ENCODE measurements at places on chromosomes 11 and 22.

DNA sequence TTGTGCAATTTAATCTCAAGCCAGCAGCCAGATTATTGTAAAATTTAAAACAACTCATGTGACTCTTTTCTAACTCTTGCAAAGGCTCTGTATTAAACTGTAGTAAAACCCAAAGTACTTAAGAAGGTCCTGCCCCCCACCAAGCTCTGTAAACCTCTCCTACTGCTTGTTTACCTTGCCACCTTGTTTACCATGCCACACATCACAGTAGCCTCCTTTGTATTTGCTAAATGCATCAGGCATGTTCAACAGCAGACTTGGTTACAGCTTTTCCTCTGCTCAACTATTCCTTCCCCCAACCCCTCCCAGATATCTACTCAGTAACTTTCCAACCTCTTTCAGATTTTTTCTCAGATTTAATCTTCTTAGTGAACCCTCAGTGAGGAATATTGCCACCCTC is 861.6 kb downstream of the METTL15 start:
- DNase-seq, result no peak

GRCh38 chr11:18617688-18618341 is 16.3 kb downstream of the SPTY2D1 start:
- no peak for DNase-seq

- DNase-seq, result no peak
Observed at GRCh38 chr11:119709638-119710346, 19.2 kb downstream of the NECTIN1 start.

- no peak for DNase-seq
Observed at GRCh38 chr11:126011265-126011664, 51.4 kb downstream of the CDON start.

DNA sequence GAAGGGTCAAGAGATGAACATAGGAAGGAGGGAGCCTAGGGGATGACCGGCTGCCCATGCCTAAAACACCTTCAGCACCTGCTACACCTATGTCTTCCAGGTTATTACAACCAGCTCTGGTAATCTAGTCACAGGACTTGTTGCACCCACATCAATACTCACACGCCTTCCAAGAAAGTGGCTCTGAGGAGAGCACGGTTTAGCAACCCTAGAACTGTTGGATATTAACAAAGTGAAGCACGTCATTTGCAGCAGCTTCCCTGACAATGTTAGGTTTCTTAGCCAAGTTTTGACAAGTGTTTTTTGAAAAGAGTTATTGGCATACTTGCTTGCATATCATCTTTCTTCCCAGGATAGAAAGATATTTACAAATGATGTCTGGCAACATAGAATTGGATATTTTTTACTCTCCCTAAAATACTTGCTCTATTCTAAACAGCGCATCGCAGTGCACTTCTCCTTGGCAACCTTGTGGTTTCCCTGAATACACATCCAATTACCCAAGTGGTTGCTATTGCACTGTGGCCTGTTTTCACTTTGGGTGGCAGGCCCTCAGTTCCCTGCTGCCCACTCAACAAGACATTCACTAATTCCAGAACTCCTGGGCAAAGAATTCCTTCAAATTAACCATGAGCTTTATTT is 94.3 kb upstream of the ARHGAP42 start:
- no peak for DNase-seq

GRCh38 chr11:78304201-78304600 is 113.4 kb downstream of the GAB2 start:
- no peak for DNase-seq

DNA sequence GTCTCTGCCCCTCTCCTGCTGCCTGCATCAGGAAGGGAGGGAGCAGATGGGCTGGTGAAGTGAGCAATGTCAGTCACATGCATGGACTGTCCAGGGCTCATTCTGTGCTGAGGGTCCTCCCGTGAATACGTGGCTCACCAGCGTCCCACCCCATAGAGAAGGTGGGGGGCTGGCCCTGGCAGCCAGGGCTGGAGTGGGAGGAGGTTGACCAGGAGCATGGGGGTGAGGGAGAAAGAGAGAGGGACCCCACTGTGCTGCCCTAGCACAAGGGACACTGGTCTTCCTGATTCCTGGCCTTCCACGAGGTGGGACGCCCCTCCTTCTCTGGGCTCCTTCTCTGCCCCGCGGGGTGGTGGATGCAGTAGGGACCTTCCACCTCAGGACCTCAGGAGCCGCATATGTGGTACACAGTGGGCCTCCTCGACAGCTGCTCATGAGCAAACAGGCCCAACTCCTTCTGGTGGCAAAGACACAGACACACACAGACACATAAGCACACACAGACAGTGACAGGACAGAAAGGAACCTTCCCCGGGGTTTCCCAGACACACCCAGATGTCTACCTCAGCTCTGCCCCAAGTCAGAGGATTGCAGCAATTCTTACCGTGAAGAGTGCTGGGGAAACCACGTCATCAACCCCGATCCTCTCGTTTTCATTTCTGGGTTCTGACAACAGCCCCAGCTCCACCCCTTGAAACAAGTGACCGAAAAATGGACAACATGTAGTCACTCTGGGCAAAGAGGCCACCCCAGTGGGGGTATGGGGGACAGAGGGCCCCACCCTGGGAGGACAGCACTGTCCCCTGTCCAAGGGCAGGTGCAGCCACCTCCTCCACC is 3.6 kb upstream of the APOBEC3A start:
- DNase-seq, result no peak

DNA sequence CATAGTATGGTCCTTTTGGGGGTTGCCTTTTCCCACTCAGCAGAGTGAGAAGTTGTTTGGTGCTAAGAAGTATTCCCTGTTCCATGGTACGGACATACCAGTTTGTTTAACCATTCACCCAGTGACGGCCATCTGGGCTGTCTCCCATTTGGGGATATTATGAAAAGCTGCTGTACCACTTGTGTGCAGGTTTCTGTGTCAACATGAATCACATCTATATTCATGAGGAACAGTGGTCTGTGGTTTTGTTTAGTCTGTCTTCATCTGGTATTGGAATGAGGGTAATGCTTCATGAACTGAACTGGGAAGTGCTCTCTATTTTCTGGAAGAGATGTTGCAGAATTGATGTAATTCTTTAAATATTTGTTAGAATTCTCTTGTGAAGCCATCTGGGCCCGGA is 89.5 kb downstream of the TRMU start:
- DNase-seq, result no peak

GRCh38 chr22:18115906-18116371 is 5.3 kb downstream of the TUBA8 start:
- DNase-seq, result no peak

GRCh38 chr11:134645576-134645975 is 233.5 kb upstream of the B3GAT1 start:
- no peak for DNase-seq

- no peak for DNase-seq
Observed at GRCh38 chr11:74442636-74443035, 24.7 kb downstream of the KCNE3 start.

- no peak for DNase-seq
Observed at GRCh38 chr11:11137339-11137738, 215.7 kb downstream of the CSNK2A3 start.

DNA sequence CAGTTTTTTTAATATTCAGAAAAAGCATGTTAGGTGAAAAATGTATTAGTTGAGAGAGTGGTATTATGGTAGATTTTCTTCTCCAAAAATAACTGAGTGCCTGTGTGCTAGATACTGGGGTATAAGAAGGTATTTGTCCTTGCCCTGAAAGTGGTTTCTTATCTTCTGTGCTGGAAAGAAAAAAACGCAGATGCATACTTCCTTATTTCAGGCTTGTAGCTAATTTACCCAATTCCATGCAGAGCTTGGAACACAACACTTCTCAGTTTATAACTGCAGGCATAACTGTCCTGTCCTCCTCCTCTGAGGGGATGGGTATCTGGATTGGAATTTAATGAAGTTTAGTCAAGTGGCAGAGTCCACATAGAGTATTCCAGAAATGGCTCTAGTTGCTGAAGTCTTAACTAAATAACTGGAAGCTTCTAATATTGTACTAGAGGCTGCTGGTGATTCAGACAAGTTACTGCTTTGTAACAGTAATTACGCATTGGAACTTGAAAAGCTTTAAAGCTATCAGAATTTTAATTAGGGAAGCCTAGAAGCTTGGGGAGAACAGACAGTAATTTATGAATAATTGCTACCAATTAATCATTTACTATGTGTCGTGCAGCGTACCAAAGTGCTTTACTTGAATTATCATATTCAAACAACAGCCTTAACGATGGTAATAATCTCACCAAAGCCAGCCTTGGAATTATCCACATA is 12.7 kb upstream of the C11orf91 start:
- DNase-seq, result no peak

DNA sequence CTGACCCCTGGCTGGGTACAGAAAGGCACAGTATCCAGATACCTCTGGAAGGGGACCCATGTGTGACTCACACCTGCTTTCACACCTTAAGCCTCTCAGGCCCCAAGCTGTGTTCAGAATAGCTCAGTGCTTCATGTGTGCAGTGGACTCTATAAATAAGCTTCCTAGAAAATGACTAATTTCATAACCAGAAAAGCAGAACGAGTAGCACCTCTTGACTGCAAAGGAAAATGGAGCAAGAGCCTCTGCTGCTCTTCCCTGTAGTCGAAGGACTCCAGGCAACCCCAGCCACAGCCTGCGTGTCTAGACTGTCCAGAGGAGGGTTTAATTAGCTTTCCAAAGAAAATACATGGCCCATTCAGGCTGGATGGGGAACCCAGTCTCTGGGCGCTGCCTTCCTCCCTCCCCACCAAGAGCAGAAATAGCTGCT is 23.1 kb downstream of the PTPN5 start:
- DNase-seq, result no peak

DNA sequence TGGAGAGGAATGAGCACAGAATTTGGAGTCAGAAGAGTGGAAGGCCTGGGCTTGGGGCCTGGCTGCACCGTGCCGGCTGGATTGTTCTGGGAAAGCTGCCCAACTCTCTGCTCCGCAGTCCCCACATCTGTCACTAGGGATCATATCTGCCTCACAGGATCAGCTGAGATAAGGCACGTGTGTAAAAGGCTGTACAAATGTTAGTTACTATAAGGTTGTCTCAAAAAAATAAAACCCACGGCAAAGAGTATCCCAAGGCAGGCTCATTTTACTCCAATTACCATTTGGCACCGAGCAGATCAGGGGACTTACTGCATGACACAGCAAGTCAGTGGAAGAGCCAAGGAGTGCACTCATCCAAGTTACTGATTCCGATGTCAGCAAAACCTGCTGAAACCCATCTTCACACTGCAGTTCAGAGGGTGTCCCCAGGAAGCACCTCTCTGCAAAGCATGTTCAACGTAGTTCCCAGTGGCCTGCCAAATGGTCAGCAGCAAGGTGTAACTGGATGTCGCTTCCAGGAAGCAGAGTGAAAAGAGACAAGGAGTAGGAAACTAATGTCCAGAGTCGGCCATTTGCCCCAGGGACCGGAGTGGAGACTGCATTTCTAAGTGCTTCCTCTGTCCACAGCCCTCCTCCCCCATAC is 18.1 kb upstream of the MRTFA start:
- DNase-seq, result no peak

DNA sequence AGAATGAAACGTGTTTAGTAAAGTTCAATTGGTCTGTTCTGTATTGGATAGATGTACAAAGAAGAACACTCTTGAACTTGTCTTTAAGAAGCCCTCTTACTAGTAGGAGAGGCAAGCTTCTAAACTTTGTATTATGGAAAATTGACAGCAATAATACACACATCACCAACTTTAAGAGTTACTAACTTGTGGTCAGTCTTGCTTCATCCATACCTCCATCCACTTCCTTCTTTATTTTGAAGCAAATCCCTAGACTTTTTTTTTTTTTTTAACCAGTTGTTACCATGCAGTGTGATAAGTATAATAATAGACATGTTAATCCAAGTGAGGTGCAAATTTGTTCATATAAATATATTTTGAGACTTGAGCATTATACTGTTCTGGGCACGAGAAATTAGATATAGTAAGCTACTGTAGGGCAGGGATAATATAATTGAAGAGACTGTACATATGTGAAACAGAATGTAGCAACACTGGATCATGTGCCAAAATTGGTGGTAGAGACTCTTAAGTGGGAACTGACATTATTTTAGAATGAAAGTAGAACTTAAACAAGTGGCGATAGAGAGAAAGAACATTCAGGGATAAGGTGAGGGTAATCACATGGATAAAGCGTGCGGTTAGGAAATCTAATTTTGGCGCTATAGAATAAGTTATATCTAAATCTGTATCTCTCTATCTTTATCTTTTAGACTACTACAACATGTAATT is 6.5 kb downstream of the FAR1 start:
- DNase-seq, result no peak

DNA sequence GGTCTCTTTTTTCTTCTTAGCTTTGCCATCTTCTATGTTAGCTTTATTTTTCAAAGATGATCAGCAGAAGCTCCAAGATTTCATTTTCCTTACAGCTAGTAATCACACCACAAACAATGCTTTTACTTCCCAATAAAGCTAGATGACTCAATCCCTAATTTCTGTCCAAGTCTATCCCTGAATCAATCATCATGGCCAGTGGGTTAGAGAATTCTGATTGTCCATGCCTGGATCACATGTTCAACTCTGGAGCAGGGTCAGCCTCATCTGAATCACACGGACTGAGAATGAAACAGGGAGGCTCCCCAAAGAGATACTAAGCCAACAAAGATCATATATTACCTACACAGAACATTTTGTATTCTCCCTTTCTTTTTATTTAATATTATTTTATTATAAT is 79.6 kb downstream of the BBOX1 start:
- DNase-seq, result no peak

DNA sequence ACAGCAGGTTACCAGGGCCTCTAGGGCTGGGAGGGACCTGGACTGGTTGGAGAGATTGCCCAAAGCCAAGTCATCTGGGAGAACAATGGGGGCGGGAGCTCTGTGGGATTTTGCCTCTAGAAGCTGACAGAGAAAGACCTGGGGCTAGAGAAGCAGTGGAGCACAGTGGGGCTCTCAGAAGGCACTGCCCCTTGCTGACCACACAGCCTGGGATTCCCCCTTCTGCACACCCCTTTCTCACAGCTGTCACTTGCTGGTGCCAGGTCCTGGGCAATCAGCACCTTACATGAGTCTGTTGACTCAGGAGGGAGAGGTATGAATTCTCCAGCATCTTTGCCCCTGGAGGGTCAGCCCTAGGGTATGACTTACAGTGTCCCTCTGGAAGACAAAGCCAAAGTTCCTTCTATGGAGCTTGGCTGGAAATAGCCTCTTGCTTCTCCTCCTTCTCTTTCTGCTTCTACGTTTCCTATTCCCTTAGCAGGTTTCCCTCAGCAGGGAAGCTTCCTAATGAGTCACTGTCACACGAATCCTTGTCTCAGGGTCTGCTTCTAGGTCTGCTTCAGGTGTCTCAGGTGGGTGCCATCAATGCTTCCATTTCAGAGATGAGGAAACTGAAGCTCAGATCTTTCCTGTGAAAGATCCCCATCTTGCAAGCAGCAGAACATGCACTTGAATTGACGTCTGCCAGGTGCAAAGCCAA is 27.0 kb downstream of the GDPD5 start:
- no peak for DNase-seq

GRCh38 chr11:114259551-114259983 is 36.6 kb upstream of the NNMT start:
- peak; percentile 97 for DNase-seq

GRCh38 chr11:102010776-102011494 is 36.3 kb upstream of the CFAP300 start:
- DNase-seq, result no peak

All from COR-L47 (cell line).